ENCODE measurements at places on chromosomes 4 and X. TPM values are rescaled to one million over a fixed set of nuclear protein-coding genes. Genes with fewer than 3 reads are reported as not detected.

Gene HSFX2
- total RNA-seq = 1.2 TPM

Gene GPRIN3
- 12.6 TPM for total RNA-seq

Gene AFF2
- 6.1 TPM for total RNA-seq

Gene CSAG3
- not detected for total RNA-seq

Gene TLL1
- 4.1 TPM for total RNA-seq

Gene SORCS2
- total RNA-seq = 7.1 TPM

Gene EVC2
- total RNA-seq = 12.0 TPM

Gene SEC31A
- 206 TPM for total RNA-seq

Gene ITM2A
- 83.7 TPM for total RNA-seq

Gene SOX3
- not detected for total RNA-seq

Gene L1CAM
- total RNA-seq = 38.7 TPM

Gene ZNF41
- 7.6 TPM for total RNA-seq

Gene BMPR1B
- total RNA-seq = 23.2 TPM
